ENCODE measurements at places on chromosomes 5 and 9. TPM values are rescaled to one million over a fixed set of nuclear protein-coding genes. Genes with fewer than 3 reads are reported as not detected.

Gene TMC1
- polyA plus RNA-seq = 0.26 TPM

Gene GPR150
- polyA plus RNA-seq = not detected

Gene WHRN
- 7.5 TPM for polyA plus RNA-seq

Gene WDR31
- polyA plus RNA-seq = 8.4 TPM

Gene IRX1
- 30.0 TPM for polyA plus RNA-seq

DNA sequence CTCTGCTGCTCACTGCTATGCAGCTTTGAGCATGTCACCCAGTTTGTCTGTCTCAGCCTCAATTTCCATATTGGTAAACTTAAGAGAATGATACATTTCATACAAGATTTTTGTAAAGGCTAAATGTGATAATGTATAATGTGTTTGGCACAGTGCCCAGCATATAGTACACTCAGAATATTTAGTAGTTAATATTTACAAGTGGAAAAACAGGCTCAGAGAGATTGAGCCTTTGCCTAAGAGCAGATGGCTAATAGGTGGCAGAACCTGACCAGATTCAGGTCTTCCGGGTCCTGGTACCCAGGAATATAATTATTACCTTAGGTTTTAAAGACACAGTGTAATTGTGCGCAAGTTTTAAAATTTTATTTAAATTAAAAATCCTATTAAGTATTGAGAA lies 46.8 kb upstream of the KIAA1958 start:
- peak; percentile 0 for DNase-seq

GRCh38 chr5:74063346-74063745 lies 437.4 kb downstream of the ARHGEF28 start:
- no peak for DNase-seq

- no peak for DNase-seq
Observed at GRCh38 chr5:129951039-129951438, 46.8 kb downstream of the CHSY3 start.

DNA sequence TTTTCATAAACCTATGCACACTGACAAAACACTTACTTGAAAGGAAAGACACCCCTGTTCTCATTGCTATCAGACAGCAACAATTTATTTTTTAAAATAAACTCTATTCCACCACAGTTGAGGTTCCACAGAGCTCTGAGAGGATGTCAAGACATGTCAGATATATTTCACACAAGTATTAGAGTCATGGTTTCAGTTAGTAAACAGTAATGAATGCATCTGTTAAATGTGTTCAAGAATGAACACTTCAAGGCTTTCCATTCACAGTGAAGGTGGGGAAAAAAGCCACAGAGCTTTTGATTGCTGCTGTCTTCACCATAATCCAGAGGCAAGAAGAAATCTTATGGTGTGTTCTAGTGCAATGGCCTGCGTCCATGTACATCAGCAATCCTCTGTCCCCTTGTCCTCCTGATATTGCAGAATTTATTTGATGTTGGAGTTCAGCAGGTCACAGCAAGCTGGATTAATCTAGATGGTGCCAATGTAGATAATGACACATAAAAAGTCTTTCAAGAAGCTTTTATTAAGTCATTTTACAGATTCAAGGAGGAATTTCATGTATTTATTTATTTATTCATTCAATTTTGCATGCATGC lies 146.8 kb downstream of the GHR start:
- DNase-seq = no peak

DNA sequence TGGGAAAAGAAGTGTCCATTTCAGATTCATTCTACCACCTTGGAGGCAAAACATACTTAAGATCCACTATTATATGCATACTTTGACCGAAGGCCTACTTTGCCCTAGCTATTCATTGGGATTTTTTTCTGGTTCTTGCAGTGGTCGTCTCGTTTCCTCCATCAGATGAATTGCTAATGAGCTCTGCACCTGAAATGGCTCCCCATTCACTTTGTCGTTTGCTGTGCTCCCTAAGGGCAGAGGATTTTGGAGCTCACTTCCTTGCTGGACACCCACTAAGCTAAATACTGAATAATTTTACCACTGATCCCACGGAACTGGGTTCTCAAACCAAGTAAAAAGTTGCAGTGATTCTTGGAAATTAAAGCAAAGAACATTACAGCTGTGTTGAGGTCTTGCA lies 1.9 kb downstream of the KDM3B start:
- DNase-seq = no peak
